ENCODE measurements at places on chromosomes 2 and 18.

GRCh38 chr18:3117493-3118192, 102.1 kb downstream of the MYOM1 start:
- DNase-seq = no peak

DNA sequence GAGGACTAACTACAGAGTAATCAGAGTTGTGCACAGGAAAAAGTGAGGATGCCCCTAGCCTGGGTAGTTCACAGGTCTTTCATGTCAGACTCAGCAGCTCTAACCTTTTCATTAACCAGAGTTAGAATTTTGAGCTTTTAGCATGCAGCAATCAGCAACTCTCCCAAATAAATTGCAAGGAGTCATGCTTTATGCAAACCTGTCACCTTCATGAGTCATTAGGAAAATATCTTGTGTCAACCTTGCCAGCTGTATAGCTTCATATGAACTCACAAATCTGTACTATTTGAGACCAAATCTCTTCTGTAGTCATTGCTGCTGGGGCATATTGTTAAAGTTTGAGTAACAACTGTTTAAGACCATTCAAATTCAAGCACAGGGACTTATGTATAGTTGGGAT, 382.3 kb upstream of the NT5C1B start:
- DNase-seq = no peak

GRCh38 chr2:72619626-72620025, 206.2 kb downstream of the EXOC6B start:
- DNase-seq = no peak

- no peak for DNase-seq
These were observed 17.6 kb downstream of the SOWAHC start for GRCh38 chr2:109631741-109632140.

DNA sequence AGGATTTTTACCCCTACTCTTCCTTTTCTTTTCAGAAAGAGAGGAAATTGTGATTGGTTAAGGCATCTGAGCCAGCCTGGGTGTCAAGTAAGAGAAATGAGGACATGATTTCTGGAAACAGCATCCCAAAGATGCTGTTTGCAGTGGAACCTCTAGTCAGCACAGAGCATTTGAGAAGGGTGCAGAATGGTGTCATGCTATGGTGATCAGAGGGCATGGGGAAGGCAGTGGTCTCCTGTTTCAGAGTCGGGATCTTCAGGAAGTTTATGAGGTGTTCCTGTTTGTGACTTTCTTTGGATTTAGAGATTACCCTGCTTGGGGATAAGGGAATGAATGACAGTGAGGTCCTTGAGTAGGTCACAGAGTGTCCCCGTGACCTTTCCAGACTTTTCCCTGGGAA, 117.5 kb downstream of the LYPD6B start:
- no peak for DNase-seq

- no peak for DNase-seq
These were observed 966 bp upstream of the OXER1 start for GRCh38 chr2:42764901-42765300.

GRCh38 chr2:37243435-37243834, 12.0 kb downstream of the NDUFAF7 start:
- no peak for DNase-seq

GRCh38 chr2:167924556-167924955, 322.8 kb downstream of the STK39 start:
- DNase-seq = no peak

- DNase-seq = no peak
These were observed 1012.6 kb downstream of the BCL11A start for GRCh38 chr2:59540864-59541263.

DNA sequence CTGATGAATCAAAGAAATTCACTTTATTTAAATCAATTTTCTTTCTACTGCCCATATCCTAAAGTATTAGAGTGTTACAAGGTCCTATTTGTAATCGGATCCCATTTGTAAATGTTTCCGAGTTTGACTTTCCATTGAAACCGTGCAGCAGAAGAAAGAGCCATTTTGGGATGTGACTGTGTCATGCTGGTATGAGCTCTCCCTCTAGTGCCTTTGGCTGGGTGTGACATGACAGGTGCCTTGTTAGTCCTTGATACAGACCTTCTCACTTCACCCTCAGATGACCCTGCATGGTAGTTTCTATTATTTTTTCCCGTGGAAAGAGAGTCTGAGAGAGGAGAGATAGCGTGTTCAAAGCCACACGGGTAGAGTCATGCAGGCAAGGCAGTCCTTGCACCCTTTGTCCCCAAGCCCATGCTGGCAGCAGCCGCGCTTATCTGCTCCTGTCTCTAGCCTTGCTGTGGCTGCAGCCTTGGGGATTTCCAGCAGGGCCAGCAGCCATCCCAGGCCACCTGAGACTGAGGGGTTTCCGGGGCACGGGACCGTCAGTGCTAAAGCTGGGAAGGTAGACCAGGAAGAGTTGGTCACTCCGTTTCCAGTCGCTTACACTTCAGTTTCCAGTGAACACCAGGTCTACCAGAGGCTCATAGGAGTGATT, 21.4 kb downstream of the CHMP1B start:
- no peak for DNase-seq

DNA sequence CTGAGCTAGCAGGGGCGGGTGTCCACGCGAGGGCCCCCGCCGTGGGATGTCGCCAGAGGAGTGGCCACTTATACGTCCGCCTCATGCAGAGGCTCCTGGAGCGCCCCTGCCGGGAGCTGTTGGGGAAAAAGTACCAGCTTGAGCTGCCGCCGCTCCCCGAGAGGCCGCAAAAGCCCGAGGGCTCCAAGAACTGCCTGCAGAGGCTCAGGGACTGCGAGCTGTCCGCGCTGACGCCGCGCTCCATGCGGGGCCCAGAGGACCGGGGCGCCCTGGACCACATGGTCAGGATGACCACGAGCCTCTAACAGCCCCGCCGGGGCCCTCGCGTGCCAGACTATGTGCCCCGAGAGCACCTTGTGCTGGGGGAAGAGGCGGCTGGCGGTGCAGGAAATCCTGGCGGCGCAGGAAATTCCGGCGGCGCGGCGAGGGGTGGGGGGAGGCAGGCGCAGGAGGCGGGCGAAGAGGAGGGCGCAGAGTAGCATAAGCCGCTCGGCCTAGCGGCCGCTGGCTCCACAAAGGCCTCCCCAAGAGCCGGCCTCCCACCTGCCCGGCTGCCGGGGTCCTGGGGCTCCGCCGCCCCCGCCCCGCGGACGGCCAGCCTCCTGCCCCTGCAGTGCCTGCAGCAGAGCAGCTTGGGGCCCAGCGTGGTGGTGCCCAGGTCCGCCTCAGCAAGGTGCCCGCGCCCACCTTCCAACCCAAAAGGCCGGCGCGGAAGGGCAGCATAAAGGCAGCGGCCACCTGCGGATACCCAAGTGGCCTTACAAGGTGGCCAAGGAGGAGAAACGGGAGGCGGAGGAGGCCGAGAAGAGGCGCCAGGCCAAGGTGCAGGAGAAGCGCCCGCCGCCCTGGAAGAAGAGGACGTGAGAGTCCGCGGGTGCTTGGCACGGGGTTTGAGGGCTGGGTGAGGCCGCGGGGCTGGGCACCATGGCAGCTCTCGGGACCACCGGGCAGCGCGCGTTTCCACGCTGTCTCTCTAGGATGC, 42.1 kb upstream of the TRIM43B start:
- peak; percentile 41 for DNase-seq

GRCh38 chr2:209973328-209973727, 29.1 kb upstream of the RPE start:
- DNase-seq = no peak

- no peak for DNase-seq
These were observed 42.4 kb downstream of the KIF5C start for GRCh38 chr2:148917431-148917830.

GRCh38 chr2:101277111-101277510, 24.4 kb downstream of the CNOT11 start:
- no peak for DNase-seq

GRCh38 chr2:157439824-157440186, 4.1 kb downstream of the CYTIP start:
- no peak for DNase-seq

DNA sequence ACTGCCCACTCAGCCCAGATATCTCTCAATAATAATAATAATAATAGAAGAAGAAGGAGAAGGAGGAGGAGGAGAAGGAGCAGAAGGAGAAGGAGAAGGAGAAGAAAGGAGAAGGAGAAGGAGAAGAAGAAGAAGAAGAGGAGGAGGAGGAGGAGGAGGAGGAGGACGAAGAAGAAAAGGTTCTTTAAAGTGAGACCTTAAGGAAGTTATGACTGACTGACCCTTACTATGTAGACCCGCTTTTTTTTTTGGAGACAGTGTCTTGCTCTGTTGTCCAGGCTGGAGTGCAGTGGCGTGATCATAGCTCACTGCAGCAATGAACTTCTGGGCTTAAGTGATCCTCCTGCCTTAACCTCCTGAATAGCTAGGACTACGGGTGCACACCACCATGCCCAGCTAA, 88.9 kb upstream of the RFX8 start:
- no peak for DNase-seq

DNA sequence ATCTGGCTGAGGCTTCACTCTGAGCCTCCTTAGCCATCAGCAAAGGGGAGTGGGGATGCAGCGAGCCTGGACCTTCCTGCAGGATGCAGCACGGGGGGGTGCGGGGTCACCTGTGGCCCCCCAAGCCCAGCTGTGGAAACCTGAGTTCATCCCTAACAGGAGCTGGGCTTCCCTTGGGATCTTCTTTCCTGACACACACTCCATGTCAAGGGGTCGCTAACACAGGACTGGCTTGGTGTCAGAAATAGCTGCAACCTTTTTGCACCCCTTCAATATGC, 174.7 kb downstream of the RTP5 start:
- DNase-seq = no peak

DNA sequence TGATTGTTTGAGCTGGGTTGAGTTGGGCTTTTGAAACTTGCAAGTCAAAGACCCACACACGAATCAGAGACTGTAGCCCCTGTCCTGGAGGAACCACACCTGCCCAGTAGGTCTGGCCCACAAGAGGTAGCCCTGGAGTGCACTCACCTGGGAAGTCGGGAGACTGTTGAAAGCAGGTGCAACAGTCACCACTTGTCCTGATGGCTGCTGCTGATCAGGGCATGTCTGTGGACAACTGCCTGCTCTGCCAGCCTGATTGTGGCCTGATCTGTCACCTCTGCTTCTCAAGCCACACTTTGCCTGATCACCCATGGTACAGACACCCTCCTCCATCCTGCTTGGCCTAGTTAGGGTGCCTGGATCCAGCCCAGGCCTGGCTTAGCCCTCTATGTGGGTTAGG, 105.0 kb upstream of the HAAO start:
- DNase-seq = no peak

DNA sequence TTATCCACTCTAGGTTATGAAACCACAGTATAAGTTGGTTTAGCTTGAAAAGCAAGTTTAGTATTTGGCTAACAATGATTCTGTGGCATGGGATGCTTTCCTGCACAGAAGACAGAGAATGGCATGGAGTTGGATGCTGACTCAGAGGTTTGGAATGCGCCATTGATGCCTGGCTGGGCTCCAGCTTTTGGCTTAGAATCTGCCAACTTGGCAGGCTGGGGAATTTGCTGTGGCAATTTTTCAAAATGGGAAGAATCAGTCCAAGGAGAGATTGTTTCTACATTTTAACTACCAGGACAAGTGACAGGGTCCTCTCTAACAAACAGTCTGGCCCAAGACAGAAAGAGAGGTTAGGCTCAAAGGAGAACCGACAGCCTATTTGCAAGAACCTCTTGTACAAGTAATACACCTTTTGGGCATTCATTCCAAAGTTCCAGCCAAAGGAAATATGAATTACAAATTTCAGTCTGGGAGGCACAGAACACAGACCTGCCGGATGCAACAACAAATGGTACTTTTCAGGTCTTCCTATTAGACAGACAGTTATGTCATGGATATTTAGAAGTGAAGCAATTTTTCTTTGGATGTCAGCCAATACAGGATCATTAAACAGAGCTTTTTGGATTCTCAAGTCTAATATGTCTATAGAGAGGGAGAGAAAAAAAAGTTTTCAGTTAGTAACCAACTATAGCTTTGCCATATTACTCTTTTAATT, 1027.7 kb downstream of the TMEM182 start:
- no peak for DNase-seq

DNA sequence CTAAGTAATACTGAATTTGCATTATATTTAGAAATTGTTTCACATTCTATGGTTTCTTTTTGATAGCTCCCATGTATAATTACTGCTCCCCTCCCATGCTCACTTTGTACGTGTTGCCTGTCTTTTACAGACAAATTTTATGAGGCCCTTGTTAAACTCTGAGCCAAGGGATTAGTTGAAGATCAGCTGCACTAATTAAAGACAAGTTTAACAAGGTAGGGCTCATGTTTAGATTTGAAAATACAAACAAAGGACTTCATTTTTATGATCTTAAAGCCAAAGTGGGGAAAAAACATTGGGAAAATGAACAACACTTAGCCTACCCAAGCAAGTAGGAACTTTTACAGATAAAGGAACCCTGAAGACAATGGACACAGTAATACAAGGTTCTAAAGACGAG, 46.2 kb downstream of the ARHGAP28 start:
- DNase-seq = no peak

- DNase-seq = no peak
These were observed 240.6 kb upstream of the CTAGE1 start for GRCh38 chr18:22658318-22658717.

DNA sequence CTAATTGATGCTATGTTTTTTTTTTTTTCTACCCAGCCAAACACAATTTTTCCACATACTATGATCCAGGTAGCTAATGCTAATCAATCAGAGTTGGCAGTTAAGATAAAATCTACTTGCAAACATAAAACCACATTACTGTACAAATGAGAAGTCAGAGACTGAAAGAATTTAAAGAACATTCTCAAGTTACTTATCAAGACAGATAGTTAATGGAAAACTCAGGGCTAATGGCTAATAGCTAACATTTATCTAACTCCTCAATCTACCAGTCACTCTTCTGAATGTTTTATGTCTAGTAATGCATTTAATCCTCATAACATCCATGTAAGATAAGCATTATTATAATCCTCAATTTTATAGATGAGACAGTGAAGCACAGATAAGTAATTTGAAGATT, 537.6 kb upstream of the SETBP1 start:
- DNase-seq = no peak

- DNase-seq = peak; percentile 69
These were observed 62.5 kb downstream of the RELCH start for GRCh38 chr18:62249478-62250097.

DNA sequence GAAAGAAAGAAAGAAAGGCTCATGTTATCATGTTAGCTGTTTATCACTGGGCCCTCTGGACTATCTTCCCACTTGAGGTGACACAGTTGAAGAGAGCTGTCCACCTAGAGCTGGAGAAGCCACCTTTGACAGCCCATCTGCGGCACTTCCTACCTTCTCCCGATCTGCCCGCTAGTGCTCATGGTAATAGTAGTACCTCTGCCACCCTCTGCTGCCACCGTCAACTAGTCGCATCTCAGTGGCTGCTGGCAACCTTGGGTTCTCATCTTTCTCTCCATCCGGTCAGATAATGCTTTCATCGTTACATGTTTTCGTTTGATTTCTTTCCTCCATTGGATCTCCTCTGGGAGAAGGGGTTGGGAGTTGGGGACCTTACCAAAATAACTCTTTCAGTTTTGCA, 63.2 kb upstream of the COPS8 start:
- DNase-seq = no peak

DNA sequence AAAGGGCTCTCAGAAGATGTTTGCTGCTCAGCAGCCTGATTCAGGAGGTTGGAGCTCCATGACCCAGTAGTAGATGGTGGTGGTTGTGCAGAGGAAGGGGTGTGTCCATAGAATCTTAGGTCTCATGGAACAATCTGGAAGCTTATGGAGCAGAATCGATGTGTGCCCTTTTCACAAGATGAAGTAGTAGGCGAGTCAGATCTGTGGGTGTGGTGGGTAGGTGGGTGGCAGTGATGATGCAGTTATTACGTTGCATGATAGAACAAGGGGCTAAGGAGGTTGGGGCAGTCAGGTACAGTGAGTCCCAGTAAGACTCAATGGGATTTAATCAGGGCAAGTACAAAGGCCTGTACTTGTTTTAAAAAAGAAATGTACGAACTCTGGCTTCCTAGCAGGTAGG, 9.1 kb downstream of the TET3 start:
- DNase-seq = no peak

All from activated CD4-positive, alpha-beta T cell treated with anti-CD3 and anti-CD28 coated beads, Interleukin-2, amount 50 U/mL, for 1 hour (primary cell).